ENCODE measurements at places on chromosomes 1 and 21.

DNA sequence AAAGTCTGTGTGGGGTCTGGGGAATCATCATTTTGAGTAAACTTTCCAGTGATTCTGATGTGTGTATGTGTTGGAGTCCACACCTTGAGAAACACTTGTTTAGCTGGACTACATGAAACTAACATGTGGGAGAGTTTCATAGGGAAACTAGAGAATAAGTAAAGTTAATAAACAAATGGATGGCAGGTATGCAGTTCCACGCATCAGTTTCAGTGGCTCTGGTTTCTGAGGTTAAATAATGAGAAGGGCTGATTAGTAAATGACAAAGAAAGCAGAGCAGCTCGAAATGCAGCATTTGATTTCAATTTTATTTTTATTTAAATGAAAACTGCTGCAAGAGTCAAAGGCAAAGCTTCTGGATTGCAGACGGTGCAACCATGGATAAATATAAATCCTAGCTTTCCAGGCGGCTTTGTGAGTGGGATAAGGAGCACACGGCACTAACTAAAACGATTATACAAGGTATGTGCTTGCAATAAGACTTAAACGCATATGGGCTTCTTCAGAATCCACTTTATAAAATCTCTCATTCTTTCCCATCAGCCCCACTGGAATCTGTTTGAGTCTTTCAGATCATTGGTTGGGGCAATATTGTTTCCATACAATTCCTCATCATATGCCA, 310.7 kb downstream of the PLPP3 start:
- DNase-seq = no peak

DNA sequence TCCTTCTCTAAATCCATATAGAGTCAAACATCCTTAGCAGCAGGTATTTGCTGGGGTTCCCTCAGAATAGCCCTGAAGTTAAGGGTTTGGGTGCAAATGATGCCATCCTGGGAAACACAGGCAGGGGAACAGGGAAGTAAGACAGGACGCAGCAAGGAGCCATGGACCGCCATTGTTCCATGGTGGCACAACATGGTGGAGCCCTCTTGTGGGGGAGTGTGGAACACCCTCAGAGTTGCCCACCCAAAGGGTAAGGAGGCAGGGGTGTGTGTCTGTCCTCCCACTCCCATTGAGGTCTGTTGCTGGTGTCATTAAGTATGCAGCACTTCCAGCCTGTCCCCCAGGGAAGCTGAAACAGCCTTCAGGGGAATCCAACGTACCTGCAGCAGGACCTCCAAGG, 20.4 kb upstream of the RCAN1 start:
- DNase-seq = peak; percentile 67

DNA sequence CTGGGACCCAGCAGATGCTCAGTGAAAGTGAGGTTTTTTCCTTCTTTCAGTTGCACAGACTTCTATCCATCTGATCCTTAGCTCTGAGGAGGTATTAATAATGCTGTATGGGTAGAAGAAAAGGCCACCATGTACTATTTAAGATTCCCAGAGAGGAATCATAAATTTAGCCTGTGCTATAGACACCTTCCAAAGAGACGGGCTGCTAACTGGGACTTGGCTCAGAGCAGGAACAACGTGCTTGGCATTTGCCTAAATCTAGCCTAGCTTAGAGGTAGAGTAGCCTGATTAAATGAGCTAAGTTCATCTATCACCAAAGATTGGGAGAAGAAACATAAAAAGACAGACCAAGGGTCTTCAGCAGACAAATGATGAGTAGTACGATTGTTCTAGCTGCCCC, 176.9 kb upstream of the BEND5 start:
- DNase-seq = no peak

DNA sequence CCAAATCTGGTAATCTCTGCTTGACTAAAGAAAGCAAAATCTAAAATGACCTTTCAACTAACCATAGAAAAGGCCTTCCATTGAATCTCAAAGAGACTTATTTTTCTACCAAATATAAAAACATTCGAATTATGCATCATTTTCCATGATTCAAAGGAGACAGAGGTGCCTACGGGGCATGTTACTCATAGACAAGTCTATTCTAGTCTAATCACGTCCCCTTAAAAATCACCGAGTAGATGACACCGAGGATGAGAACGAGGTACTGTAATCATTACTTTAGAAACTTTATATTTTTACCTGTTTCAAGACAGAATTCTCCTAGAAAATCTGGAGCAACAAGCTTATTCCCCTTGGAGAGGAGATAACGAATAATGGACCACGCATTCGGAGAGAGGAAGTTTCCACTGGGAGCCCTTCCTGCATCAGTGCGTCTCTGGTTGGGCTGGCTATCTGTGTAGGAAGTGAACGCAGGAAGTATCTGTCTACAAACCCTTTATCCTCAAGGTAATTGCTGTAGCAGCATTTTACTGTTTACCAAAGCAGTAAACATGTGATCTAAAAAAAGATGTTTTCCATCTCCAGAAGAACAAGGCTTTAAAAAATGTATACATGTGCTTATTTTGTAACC, 9.5 kb downstream of the ERG start:
- no peak for DNase-seq

GRCh38 chr1:162292422-162292849, 84.2 kb downstream of the SPATA46 start:
- no peak for DNase-seq

DNA sequence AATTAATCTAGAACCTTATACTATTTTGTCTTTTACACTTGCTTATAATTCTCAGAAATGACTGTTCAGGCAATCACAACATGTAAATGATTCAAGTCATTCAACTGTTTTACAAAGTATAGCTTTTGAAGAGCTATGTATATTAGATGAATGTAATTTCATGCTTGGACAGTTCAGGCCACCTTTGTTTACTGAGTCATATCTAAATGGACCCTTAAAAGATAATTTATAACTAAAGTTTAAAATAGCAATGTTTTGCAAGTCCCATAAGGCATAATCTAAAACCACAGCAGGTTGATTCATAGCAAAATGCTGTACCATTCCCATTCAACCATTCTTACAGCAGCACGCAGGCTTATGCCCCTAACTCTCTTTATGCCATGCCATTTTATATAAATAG, 64.8 kb downstream of the PIK3R3 start:
- no peak for DNase-seq

DNA sequence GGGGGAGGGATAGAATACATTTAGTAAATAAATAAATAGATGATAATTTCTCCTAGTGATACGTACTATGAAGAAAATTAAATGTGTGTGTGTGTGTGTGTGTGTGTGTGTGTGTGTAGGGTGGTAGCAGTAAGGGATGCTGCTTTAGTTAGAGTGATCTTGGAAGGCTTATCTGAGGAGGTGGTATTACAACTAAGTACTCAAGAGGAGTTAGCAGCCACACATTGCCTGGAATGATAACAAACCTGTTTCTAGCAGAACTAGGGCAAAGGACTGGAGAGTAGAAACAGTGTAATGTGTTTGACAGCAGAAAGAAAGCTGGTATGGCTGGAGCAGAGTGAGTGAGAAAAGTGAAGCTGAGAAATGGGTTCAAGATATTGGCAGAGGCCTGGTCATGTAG, 58.3 kb upstream of the FASLG start:
- DNase-seq = no peak

DNA sequence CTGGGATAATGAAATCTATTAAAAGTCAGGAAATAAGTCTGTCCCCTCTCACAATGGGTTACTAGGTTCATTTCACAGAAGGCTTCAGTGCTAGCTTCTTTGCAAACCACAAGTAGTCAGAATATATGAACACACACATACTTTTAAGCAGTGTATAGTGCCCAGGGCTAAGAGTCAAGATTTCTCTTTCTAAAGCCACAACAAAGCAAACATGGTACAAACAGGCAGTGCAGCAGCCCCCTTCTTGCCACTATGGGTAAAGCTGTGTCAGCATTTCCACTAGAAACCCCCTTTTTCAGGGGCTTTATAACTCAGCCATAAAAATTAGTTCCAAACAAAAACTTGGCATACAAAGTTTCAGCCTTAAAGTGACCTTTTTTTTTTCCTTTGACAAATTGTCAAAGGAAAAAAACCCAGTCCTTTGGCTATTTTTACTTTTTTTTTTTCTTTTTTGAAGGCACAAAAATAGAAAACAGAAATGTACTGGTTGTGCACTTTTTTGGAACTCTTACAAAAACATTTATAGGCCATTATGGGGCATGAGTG, 315.4 kb downstream of the LMO4 start:
- DNase-seq = no peak

DNA sequence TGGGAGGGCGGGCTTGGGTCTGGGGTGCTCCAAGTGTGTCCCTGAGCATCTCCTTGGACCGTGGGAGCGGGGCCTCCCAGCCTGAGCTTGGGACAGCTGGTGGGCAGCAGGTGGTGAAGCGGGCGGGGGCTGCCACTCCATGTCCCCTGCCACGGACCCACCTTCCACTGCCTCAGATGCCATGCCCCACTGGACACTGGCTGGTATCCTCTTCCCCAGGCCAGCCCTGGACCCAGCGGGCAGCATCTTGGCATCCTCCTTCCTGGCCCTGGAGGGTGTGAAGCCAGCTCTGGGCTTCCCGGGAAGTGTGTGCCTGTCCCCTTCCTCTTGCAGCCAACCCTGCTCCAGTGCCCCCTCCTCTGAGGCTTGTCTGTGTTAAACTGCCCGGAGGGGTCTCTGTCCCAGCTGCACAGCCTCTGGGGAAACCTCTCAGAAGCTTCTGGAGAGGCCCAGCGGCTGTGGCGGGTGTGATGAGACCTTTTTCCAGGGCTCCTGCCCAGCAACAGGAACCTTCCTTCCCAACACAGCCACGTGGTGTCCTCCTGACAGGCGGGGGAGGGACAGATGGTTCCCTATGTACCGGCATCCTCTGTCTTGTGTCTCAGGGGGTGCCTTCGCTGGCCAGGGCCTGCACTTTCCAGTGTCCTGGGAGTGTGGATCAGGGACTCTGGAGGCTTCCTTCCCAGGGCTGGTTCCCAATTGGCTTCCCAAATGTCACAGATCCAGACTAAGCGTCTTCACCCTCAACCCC, 81.6 kb upstream of the DISP3 start:
- no peak for DNase-seq

DNA sequence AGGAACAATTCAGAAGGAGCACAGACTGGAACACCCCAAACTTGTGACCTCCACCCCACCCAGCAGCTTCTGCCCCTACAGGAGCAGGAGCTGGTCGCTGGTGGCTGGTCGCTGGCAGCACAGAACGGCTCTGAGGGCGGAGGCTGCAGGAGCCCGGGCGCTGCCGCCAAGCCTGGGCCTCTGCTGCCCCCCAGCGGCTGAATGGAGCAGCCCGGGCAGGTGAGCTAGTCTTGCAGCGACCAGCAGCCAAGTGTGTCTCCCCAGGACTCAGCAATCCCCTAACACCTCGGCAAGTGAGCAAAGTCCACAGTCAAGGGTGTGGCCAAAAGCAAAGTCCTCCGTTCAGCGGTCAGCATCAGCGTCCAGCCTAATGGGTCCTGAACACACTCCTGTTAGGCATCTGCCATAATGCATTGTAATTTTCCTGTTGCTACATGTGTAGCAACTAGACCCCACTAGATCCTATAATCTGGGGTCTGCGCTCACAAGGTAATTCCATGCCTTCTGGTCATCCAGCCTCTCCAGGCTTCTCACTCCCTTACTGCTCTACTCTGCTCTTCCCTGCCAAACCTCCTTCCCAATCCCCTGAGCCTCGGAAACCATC, 12.1 kb upstream of the GJB5 start:
- peak; percentile 89 for DNase-seq

DNA sequence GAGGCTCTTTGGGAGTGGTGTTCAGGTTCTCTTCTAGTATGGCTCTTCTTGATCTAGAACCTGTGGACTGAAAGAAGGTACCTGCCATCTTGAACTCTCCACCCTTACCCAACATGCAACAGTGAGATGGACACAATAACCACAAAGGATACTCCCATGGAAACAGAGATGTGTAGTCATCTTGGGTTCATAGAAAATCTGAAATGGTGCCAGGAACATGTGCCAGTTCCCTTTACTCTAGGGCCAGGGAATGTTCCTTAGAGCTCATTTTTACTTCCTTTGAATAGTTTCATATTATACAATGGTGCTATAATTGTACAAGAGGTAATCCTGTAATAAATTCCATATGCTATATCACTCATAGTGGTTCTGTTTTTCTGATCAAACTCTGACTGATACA, 13.2 kb upstream of the SCYL3 start:
- DNase-seq = no peak

DNA sequence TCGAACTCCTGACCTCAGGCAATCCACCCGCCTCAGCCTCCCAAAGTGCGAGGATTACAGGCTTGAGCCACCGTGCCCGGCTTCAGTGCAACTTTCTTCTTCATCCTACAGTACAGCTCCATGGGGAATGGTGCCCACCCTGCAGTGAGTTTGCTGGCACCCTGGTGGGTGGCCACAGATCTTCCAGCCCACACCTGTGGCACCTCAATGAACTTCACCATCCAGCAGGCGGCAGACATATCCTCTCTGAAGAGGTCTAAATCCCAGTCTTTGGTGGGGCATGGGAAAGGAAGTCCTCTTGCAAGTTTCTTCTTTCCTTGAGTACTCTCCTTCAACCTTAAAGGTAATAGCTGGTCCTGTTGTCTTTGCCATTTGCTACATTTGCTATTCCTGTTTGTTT, 18.1 kb upstream of the ZBTB8A start:
- DNase-seq = no peak

DNA sequence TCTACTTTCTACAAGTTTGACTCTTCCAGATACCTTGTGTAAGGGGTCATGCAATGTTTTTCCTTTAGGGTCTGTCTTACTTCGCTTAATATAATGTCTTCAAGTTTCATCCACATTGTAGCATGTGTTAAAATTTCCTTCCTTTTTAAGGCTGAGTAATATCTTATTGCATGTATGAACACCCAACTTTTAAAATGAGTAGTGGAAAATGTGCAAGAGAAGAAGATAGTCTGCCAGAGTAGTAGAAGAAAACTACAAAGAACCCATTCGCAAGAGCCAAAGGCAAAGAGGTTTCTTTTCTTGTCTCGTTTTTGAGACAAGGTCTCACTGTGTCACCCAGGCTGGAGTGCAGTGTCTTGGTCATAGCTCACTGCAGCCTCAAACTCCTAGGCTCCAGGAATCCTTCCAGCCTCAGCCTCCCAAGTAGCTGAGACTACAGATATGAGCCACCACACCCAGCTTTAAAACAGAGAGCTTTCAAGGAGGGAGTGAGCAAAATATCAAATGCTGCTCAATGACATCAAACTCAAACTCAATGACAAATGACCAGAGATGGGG, 9.4 kb downstream of the IL23R start:
- no peak for DNase-seq

GRCh38 chr1:221239792-221240191, 360.5 kb downstream of the HLX start:
- DNase-seq = no peak

GRCh38 chr1:66436378-66437135, 97.4 kb upstream of the SGIP1 start:
- DNase-seq = no peak

- DNase-seq = peak; percentile 74
Measured at GRCh38 chr1:143698016-143698415, 273.8 kb downstream of the FAM72C start.

GRCh38 chr1:118335331-118335732, 150.3 kb upstream of the SPAG17 start:
- no peak for DNase-seq

DNA sequence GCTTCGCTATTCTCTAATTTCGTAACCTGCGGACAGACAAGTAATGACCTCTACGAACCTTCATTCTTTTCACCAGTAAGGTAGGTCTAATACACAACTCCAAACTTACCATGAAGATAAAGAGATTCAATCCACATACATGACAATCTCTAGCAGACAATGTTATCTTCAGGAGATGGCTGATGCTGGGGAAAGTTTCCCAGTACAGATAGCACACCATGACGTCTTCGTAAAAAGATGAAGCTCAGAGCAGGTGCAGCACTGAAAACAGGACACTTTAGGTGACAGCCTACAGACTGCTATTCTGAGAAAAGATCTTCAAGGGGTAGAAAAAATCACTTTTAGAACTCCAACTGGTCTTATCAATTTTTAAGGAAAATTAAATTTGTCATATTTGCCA, 41.3 kb downstream of the ZNF281 start:
- no peak for DNase-seq

All from K562 (cell line).